ENCODE measurements at places on chromosomes 11 and 22.
A peak's percentile ranks its signal among the peaks of the same experiment; 100 is the strongest.

- no peak for DNase-seq
These were observed 6.5 kb downstream of the IGLL5 start for GRCh38 chr22:22893891-22894739.

- no peak for DNase-seq
These were observed 1.1 kb downstream of the MOB2 start for GRCh38 chr11:1485504-1485885.

- peak; percentile 71 for DNase-seq
These were observed 2.3 kb downstream of the ATM start for GRCh38 chr11:108224911-108225786.

GRCh38 chr11:7892840-7893254 is 38.2 kb downstream of the OR10A6 start:
- DNase-seq = peak; percentile 51

DNA sequence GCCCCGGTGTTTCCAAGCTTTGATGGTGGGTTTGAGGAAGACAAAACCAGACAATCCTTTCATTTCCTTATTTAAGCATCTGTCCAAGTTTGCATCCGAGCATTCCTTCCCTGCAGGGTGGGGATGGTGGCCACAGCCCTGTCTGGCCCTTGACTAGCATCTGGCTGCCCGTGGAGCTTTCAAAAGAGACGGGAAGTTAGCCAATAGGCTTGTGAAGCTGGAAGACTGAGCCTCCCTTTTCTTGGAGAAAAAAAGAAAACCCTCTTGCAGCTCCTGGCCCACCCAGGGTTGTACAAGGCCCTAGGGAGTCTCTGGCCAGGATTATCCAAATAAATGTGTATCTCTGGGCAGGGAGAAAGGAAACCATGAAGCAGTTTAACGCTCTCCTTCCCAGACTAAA is 60.6 kb downstream of the MICAL2 start:
- no peak for DNase-seq

- peak; percentile 84 for DNase-seq
These were observed 125.2 kb downstream of the ST3GAL4 start for GRCh38 chr11:126480410-126481302.

DNA sequence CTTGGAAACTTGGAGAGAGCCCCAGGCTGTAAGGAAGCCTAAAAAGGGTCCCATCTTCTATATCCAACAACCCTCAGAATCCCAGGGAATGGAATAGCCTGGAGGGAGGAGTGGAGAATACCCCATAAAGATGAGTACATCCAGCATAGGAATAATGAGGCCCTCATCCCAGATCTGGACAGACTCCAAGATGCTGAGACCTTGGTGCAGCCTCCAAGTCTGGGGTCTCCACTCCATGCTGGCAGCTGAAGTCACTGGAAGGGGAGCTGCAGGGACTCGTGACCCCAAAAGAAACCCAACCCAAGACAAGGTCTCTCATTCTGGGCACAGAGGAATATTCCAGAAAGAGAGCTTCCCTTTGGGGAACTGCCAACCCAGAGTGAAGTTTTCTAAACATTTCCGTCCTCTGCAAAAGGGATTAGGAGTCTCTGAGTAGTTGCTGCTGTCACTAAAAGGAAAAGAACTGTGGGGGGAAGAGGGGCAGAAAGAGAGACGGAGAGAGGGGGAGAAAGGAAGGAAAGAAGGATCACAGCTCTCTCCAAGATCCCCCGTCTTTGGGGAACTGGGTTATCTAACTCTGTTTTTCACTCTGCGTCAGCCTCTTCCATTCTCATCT is 589 bp downstream of the SCGB1A1 start:
- no peak for DNase-seq

DNA sequence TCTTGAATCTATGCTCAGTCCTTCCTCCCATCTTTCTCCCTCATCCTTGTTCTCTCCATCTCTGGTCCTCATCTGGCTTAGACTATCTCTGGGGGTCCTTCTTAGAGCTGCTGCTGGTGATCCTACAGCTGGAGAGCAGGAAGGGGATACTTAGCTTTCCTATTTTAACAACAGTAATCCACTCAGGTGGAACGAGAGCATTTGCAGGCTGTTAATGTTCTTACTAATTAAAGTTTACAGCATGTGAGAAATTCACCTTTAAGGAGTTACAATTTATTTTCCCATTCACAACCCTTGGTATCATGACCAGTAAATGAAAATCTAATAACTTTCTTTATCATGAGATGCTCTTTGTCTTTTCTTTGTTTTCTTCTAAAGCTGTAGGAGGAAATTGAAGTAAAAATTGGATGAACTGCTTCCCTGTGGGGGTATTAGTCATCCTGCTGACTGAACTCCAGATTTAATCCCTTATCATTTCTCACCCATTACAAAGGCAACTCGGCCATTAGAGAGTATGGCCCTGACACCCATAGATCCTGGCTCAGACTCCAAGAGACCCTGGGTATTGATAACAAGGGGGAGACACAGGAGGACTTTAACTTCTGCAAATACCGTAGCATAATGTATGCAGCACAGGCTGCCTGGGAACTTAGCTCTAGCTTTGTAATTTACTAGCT is 37.6 kb upstream of the MTNR1B start:
- DNase-seq = no peak

GRCh38 chr22:31263896-31264640 is 28.2 kb downstream of the PIK3IP1 start:
- no peak for DNase-seq

GRCh38 chr11:113894421-113894996 is 10.1 kb upstream of the HTR3B start:
- no peak for DNase-seq

DNA sequence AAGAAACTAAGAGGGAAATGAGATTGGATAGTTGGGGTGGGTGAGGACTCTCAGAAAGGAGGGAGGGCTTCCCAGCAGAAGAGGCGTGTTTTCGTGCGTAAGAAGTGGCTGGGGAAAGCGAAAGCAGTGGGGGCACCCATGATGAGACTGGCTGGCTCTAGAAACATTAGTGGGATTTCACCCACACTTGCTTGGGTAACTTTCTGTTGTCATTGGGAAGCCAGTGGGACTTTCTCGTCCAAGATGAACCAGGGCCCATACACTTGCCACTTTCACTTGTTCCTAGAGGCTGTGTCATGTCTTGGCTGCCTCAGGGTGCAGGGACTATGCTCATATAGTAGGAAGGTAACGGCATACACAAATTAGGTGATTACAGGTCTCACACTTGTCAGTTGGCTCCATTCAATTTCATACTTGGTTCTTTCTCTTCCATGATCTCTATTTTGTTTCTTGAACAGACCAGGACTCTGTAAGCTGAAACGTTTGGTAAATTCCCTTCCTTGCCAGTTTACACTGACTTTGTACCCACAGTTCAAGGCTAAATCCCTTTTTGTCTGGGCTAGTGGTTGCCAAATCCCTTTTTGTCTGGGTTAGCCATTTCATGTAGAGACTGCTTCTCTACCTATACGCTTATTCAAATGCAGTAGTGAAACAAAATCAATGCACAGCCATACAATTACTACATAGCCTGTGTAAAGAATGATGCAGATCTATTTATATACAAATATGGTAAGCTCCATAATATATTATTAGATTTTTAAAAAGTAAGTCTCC is 42.0 kb upstream of the CXCR5 start:
- DNase-seq = peak; percentile 37

DNA sequence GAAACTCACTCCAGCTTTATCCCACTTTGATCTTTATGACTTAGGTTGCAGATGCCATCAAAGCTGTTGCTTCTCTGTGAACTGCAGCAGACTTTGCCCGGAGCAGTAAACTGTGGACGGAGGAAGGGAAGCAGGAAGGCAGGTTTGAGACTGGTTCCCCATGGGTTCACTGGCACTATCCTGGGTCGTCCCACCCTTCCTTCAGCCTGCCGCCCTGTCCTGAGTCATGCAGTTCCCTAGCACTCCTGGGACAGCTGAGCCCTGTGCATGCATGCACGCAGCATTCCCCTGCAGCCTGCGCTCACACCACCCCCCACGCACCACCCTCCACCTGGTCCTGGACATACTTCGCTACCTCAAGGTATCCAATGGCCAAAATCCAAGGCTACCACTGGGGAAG is 23.5 kb upstream of the P2RY2 start:
- DNase-seq = no peak

All from activated CD4-positive, alpha-beta T cell treated with anti-CD3 and anti-CD28 coated beads, Interleukin-2, Interleukin-4, amounts not matched to agents 100 ng/mL and 50 ng/mL, durations not matched to agents 16 hours and 8 hours (primary cell).